ENCODE measurements at places on chromosomes 7 and 10.

GRCh38 chr7:139441961-139442360 is 41.5 kb downstream of the KLRG2 start:
- no peak for DNase-seq

DNA sequence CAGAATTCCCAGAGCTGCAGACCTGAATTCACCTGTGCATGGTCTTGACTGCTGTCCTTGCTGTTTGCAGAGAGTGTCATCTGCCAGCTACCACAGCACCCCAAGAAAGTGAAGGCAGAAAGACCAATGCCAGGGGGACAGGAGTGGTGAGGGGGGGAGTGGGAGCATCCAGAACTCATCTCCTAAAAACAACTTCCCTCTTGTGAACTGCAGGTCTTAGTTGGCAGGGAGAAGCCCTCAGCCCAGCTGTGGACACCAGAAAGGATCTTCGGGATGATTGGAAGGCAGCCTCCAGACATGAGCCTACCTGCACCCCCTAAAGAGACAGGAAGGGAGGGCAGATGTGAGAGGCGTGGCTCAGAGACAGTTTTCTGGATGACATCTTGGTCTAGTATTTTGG is 615.8 kb upstream of the MGMT start:
- DNase-seq: no peak

GRCh38 chr10:3897156-3897555 is 112.1 kb upstream of the KLF6 start:
- no peak for DNase-seq

- DNase-seq: no peak
These were observed 12.6 kb upstream of the SH2B2 start for GRCh38 chr7:102273749-102274712.

GRCh38 chr7:113922049-113922448 is 3.2 kb upstream of the PPP1R3A start:
- no peak for DNase-seq

- peak; percentile 4 for DNase-seq
These were observed 33.7 kb downstream of the SCRN1 start for GRCh38 chr7:29955799-29956486.

- no peak for DNase-seq
These were observed 25.4 kb downstream of the STAM start for GRCh38 chr10:17669185-17669872.

DNA sequence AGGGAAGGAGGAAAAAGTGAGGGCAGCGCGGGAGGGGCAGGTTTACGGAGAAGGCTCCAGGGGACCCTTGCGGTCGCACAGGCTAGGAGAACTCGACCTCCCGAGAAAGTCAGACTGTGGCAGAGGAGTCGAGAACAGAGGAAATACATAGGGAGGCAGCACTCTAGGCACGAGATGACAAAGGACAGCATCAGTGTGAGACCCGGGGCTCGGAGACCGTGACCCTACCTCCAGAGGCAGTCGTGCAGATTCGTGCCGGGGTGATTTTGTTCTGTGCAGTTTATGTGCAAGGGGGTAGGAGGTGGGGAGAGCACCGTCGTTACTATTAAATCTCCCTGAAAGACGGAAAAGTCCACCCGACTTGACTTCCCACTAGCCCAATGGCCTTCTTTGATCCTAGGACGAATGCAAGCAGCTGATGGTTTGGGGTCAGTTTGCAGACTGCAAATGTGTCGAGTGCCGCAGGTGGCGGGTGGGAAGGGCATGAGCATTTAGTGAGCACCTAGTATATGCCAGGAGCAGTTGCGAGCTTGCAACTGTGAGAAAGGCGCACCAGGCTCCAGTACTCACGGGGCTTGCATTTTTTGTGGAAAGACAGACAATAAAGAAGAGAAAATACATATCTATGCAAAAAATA is 674 bp upstream of the OSBPL3 start:
- DNase-seq: peak; percentile 38

- no peak for DNase-seq
These were observed 52.0 kb downstream of the ZNF22 start for GRCh38 chr10:45052700-45053099.

GRCh38 chr10:47300429-47300931 is 483 bp downstream of the GDF10 start:
- no peak for DNase-seq

- DNase-seq: no peak
These were observed 73.5 kb downstream of the HERC4 start for GRCh38 chr10:68001539-68001938.

DNA sequence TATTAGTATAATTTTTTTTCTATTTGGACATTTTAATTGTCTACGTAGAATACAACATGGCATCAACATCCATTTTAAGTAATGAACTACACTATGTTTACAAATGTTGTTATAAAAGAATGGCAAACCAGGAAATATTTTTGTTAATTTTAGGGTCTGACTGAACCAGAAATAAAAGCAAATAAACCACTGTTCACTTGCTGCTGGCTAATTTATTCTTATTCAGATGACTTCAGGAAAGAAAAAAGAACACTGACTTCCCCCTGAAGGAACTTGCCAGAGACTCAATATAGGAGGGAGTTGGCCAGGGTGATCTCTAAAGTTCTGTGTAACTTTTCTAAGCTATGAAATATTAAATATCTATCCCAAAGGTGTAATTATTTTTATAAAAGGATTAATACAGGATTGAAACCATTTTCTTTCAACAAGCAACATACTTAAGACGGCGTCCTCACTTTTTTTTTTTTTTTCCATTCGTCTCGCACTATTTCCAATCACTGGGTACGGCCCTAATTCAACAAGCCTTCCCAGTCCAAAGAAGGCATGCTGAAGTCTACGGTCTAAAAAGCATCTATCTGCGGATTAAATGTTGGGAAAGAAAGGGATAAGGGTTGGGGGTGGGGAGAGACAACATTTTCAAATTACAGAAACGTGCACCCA is 1.2 kb downstream of the USP6NL start:
- no peak for DNase-seq

- DNase-seq: no peak
These were observed 691.0 kb upstream of the MBL2 start for GRCh38 chr10:53463539-53463938.

DNA sequence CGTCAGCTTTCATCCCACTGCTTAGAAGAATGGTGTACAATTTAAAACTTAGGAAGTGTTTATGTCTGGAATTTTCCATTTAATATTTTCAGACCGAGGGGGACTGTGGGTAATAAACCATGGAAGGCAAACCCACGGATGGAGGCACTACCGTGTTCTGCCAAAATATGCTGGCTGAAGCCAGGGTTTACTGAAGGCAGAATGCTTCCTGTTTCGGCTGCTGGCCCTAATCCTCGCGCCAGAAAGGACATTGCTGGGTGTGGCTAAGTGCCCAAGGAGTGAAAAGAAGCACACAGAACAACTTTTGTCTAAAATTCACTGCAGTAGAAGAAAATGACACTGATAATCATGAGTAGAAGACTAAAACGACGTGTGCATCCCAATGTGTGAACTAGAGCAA is 32.3 kb downstream of the PITRM1 start:
- DNase-seq: no peak

GRCh38 chr10:86203162-86203905 is 163.3 kb downstream of the GRID1 start:
- DNase-seq: no peak

DNA sequence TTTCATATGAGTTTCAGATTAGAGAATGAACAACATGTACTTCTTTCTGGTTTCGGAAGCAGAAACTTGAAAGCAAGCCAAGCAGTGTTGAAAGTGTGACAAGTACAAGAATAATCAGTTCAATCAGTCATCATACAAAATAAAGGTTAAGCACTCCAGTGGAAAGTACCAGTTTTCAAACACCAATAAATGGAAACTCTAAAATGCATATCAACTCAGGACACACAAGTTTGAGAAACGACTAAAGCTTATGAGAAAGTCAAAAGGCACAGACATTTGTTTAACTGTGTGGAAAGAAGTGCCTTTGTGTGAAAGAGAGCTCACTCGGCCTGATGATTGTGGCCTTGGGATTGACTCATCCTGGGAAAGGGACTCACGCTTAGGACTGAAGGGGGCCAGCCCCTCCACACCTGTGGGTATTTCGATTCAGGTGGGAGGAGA is 60.6 kb upstream of the AKR1C1 start:
- no peak for DNase-seq

- no peak for DNase-seq
These were observed 651 bp downstream of the MYO3A start for GRCh38 chr10:25934621-25935139.

DNA sequence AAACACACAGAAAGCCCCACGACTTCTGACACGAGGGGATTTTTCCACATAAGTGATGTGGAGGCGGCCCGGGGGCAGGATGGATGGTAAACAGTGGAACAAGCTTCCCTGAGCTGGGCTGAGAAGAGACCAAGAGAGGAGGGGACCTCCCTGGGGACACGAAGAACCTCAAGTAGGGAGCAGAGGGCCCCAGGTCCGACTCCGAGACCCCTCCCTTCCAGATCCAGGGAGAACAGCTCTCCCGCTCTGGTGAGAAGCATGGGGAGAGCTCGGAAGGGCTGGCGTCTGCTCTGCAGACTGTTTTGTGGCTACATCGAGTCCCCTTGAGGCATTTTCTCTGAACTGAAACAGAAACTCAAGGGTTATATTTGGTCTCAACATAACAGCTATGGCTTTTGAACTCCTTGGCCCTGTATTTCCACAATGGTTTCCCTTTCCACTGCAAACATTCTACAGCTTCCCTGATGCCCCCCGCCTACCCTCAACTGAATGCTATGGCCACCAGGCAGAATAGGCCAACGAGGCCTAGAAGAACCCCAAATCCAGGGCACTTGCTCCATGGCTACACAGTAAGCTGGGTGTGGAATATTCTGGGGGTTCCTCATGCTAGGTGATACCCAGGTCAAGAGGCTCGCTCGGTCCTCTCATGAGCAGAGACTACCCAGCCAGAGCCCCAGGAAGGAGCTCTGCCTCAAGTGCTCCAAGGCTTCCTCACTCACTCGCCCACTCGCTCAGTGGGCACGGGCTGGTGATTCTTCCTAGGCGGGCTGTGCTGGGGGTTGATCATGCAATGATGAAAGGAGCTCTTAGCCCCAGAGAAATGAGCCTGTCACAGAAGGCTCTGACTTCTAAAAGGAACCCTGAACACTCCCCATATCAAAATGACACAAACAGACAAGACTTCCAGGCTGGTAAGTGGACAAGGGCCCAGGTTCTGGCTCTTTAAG is 47.5 kb downstream of the FAM53B start:
- peak; percentile 32 for DNase-seq

GRCh38 chr10:116809483-116810119 is 39.7 kb upstream of the ENO4 start:
- no peak for DNase-seq

- no peak for DNase-seq
These were observed 91.0 kb upstream of the FAM20C start for GRCh38 chr7:101146-102046.

- DNase-seq: no peak
These were observed 11.3 kb downstream of the CHCHD3 start for GRCh38 chr7:133070562-133070961.

- DNase-seq: no peak
These were observed 57.6 kb downstream of the BICC1 start for GRCh38 chr10:58570307-58570723.

GRCh38 chr10:109587366-109587765 is 335.9 kb downstream of the XPNPEP1 start:
- no peak for DNase-seq

DNA sequence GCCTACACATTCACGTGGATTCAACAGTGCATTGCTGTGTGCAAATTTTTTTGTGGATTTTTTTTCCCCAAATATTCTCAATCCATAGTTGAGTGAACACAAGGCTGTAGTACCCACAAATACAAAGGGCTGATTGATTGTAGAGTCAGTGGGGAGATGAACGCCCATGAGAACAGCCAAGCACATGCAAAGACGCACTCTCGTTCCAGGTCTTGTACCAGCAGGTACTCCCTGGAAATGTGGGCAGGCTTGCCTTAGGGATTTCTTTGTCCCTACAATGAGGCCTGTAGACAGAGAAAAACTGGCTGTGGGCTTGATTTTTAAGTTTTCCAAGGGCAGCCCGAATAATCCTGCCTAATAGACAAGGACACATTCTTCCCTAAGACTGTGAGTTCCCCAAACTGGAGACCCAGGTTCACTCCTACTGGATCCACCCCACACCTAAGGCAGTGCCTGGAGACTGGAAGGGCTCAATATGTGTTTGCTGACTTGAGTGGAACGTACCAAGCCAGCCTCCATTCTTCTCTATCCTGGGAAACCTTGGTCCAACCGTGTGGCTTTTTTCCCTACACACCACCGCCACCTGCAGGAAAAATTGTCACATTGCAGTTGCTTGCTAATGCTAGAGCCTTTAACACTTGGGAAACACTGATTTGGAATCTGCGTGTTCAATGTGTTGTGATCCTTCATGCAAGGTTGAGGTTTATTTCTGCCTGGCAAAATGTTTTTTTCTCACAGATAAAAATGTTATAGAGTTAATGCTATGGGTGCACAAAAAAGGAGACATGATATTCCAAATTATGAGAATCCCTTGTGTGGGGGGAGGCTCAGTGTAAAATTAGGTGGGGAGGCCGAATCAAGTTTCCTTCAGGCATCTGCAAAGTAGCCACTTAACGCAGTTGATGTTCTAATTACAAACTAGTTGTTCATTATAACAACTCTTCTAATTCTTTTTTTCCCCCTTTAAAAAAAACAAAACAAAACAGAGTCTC is 49.3 kb downstream of the PPP1R17 start:
- no peak for DNase-seq

DNA sequence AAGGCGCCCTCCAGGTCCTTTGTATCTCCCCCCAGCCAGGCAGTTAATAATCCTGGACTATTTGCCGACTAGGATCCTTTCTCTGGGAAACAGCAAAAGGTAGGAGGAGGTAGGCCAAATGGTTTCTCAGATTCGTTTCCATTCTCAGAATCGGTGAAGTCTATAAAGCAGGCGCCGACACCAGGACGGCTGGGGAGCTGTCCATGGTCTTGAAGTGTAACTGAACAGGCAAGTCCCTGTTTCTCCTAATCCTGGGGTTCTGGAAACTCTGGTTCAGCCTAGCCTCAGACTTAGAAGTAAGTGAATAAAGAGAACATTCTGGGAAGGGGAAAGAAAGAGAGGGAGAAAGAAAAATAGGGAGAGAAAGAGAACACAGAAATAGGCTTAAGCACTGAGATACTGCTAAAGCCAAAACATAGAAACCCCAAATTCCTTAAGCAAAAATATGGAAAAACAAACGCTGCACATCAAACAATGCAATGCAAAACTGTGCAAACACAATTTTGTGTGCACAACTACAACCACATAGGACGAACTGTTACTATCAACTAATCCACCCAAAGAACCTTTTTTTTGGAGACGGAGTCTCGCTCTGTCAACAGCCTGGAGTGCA is 11.1 kb upstream of the INA start:
- no peak for DNase-seq

GRCh38 chr10:78504181-78504580 is 470.5 kb downstream of the RPS24 start:
- DNase-seq: no peak

DNA sequence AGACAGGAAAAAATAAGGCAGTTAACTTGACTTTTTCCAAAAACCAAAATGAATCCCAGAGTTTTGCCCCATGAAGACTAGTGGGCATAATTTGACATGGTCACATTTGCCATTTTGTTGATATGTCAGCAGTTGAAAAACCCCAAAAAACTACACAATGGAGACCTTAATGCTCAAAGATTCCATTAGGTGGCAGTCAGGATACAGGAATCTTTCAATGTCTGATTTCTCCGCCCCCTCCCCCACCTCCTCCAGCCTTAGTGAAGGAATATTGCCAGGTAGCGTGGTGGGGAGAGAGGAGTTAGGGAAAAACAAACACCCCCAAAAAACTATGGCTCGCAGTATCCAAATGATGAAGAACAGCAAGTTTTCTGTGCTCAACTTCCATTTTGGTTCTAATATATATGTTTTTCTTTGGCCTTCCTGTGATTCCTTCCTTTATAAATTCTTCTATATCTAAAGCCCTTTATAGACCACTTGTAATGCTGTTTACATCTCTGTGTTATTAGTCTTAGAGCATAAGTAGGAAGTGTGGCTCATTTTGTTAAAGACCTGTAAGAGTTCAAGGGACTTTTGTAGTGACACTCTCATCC is 6.7 kb upstream of the SMNDC1 start:
- DNase-seq: peak; percentile 45

Measured in CD4-positive, alpha-beta T cell treated with Interleukin-6 at 100 ng/mL for 8 hours (primary cell).